ENCODE measurements at places on chromosomes 4 and X.

- DNase-seq: no peak
Measured at GRCh38 chr4:155889031-155889793, 14.3 kb upstream of the TDO2 start.

- no peak for DNase-seq
Measured at GRCh38 chr4:80539190-80539589, 203.7 kb downstream of the CFAP299 start.

DNA sequence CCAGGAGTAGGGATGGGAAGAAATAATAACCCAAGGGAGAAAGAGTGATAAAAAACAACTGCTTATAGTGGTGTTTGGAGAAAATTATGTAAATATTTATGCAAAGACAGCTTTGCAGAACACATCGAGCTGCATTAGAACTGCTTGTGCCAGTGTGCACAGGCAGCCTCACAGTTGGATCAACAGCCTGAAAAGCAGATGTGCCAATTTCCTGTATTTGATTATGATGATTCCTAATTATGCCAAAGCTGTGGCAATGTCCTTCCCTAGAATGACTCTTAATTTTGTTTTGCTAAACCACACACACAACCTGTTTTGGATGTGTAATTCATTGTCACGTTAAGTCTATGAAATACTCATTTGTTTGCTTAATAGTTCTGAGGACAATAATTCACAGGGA is 30.6 kb upstream of the ANTXR2 start:
- no peak for DNase-seq

- DNase-seq: no peak
Measured at GRCh38 chr4:154686838-154687237, 57.0 kb upstream of the LRAT start.

DNA sequence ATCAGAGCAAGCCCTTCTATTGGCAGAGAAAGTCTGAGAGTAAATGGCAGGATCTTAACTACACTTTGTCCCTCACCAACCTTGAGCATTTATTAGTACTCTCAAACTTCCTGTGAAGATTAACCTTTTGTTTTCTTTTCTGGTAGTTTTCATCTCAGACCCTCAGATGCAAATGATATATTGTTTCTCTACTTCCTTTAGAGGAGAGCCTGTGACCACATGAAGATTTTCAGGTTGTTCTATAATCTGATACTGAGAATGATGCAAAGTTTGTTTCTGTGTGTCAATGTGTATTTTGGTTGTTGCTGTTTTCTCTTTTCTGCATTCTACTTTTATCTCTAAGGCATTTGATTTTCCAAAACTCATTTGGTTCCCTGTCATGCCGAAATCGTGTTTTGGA is 165.8 kb upstream of the CYSLTR1 start:
- DNase-seq: no peak

- no peak for DNase-seq
Measured at GRCh38 chr4:26900765-26901164, 40.1 kb downstream of the STIM2 start.

- DNase-seq: no peak
Measured at GRCh38 chrX:66328950-66329596, 165.0 kb downstream of the HEPH start.

- DNase-seq: no peak
Measured at GRCh38 chr4:5203993-5204310, 152.7 kb downstream of the STK32B start.

GRCh38 chr4:170671171-170671570 is 581.4 kb upstream of the AADAT start:
- no peak for DNase-seq

DNA sequence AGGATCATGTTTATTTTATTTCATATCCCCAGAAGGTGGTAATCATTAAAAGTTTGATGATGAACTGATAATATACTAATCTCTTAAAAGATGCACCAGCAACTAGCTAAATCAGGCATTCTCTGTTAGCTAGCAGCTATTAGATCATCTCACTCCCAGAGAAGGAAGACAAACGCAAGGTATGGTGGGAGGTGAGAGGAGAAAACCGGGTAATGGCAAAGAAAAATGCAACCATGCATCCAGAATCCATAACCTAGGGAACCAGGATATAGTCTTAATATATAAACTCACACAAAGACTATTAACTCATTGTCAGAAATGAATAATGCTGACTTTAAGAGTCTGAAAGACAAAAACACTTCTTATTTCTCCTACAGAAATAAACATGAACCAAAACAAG is 66.1 kb downstream of the WNK3 start:
- DNase-seq: no peak

- no peak for DNase-seq
Measured at GRCh38 chr4:76058888-76059426, 15.6 kb upstream of the ART3 start.

DNA sequence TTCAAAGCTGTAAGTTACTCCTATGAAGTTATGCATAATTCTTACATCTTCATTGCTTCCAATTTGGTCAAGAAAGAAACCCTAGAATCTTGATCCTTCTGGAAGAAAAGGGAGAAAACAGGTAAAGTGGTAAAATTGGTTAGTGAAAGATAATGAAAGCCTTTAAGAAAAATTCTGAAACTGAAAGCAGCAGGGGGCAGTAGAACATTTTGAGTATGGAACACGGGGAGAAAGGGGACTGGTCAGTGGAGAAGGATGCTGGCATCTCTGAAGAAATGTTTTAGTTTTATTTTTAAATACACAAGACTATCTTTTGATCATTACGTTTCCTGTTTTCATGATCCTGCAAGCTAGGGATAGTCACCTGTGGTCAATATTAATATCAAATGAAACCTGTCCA is 54.3 kb downstream of the SLIT2 start:
- no peak for DNase-seq

DNA sequence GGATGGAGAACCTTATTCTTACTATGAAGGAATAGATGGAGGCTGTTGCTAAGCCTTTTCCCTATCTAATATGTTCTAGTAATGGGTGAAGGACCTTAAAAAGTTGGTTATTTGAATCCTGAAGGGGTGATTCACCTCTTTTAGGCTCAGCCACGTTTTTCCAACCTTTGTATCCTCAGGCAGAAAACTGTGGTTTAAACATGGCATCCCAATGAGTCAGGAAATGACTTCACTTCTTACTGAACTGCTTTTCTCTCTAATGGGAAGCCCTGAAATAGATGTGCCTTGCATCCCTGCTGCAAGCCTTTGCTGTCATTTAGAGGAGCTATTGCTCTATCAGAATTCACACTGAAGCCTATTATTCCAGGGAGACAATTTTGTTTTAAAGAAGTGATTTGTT is 191.0 kb upstream of the ARX start:
- DNase-seq: no peak

- no peak for DNase-seq
Measured at GRCh38 chr4:96145601-96146000, 305.7 kb downstream of the PDHA2 start.

DNA sequence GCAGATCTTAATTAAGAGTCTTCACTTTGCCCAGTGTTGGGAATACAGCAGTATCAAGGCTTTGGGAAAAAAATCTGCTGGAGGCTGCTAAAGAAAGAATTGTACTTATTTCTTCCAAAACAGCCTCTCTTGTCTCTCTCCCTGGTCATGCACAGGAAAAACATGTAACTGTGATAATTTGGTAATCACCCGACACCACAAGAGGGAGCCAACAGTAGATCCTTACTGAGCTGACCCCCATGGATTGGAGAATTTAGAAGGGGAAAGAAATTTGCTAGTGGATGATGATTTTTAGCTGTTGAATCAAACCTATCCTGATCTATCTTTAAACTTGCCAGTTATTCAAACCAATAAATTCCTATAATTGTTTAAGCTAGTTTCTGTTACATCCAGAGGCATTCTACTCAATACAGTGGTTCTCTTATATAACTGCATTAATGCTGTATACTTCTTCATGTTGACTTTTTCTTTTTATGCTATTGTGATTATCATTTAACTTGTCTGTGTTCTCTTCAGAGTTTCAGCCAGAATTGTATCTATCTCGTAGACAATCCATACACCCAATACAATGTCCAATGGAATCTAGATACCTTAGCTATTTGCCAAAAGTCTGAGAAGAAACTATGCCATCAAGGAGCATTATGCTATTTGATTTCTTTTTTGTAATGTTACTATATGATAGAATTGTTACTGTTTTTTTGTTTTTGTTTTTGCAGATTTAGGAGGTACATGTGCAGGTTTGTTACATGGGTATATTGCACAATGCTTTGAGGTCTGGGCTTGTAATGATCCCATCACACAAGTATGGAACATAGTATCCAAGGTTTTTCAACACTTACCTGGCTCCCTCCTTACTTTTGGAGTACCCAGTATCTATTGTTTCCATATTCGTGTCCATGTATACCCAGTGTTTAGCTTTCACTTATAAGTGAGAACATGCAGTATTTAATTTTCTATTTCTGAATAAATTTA is 31.3 kb upstream of the ARHGEF38 start:
- DNase-seq: no peak

DNA sequence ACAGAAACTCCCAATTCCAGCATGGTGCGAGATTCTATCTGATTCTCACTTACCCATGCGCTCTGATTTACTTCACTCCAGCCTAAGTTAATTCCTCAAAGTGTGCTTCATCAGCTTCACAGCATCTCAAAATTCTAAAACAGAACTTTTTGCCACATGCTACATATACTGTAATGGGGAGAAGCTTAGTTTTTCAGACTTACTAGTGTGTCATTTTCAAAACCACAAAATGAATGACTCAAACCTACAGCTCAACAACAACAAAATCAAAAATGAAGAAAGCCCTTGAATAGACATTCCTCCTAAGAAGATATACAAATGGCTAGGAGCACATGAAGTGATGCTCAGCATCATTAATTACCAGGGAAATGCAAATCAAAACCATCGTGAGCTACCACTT is 14.9 kb downstream of the IRF2 start:
- DNase-seq: no peak

DNA sequence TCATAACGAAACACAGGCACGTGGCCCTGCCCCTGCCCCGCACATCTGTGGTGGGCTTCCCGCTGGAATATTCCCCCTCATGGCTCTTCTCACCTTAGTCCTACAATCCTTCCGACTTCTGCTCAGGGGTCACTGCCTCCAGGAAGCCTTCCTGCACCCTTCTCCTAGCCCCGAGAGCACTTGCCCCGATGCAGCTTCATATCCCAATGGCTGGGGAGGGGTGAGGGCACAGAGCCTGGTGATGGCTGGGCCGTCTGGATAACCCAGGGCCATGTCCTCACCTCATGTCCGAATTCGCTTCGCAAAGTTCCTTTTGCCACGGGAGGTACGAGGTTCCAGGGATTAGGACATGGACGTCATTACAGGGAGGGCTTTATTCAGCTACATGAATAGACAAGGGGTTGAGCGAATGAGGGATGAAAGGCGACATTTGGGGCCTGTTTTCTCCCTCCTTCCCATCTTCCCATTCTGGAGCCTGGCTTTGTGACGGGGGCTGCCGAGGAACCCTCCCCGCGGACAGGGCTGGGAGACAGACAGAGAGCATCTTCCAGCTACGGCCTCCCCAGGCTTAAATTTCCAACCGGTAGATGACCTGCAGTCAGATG is 35.5 kb upstream of the HMX1 start:
- no peak for DNase-seq

- no peak for DNase-seq
Measured at GRCh38 chr4:40285692-40286091, 49.4 kb upstream of the CHRNA9 start.

DNA sequence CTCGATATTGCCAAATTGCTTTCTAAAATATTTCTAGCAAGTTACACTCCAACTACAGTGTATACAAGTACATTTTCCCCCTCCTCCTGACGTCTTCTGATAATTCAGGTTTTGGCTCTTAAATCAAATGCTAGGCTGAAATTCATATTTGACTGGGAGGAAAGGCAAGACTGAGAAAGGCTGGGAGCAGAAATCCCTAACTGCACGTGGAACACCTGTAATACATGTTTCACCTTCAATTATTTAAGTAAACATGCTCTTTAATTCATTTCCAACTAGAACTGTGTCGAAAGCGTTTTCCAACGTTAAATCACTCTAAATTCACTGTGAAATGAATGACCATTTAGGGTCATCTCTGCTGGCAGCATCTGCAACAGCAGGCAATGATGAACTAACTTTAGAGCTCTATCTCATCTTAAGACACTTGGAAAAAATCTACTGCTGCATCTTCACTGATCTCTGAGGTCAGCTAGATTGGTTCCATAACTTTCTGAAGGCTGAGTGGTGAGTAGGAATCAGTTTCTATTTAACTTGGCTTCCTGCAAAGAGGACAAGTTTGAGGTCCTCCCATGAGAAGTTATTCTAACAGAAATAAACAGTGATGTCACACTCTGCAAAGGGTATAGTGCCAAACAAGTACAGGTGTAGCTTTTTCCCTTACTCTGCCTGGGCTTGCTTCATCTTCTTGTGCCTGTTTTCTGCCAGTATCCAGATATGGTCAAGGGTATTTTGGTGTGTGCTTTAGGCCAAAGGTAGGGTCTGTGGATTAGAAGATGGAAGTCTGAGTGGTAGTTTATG is 144.3 kb upstream of the PAK3 start:
- DNase-seq: no peak

GRCh38 chrX:154294791-154295574 is at the start of gene TEX28:
Gene TEX28 (minus strand): TSS chrX:154295124. CDS start chrX:154292117, 3,007 bp downstream.
- DNase-seq: no peak

DNA sequence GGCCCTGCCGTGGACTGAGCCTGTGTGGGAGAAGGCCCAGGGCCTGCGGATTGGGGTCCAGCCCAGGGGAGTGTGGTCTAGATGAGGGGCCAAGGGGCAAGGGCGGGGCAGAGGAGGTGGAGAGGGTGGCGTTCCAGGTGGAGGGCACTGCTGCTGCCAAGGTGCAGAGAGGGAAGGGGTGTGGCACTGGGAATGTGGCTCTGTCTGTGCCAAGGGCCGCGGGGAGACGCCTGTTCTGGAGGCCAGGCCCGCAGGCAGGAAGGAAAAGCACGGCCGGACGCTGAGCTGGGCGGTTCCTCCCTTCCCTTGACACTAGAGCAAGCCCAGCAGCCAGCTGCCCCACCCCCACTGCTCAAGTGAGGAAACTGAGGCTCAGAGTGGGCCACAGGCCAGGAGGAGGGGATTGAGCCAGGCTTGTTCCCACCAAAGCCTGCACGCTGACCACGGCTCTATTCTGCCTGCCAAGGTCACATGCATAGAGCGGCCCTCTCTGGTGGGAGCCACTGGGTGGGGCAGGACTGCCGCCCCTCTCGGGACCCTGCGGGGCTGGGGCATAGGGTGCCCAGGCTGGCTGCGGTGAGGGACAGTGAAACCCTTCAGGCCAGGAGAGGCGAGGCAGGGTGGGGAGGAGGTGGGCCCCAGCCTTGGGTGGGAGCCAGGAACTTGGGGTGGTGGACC is 13.0 kb downstream of the SH3BP2 start:
- DNase-seq: no peak

- no peak for DNase-seq
Measured at GRCh38 chrX:131735127-131735526, 191.3 kb downstream of the OR13H1 start.

GRCh38 chr4:78566834-78567499 is 15.4 kb downstream of the ANXA3 start:
- DNase-seq: no peak

- DNase-seq: no peak
Measured at GRCh38 chr4:95610061-95610569, 61.3 kb upstream of the UNC5C start.

- no peak for DNase-seq
Measured at GRCh38 chr4:149168645-149169044, 647.0 kb downstream of the IQCM start.

GRCh38 chrX:39017077-39017476 is 215.8 kb downstream of the MID1IP1 start:
- no peak for DNase-seq

GRCh38 chr4:79175716-79176115 is 150.1 kb downstream of the NAA11 start:
- DNase-seq: no peak

GRCh38 chr4:138775890-138776289 is 239.7 kb upstream of the NOCT start:
- no peak for DNase-seq

GRCh38 chr4:83558680-83559079 is 22.8 kb downstream of the GPAT3 start:
- no peak for DNase-seq

GRCh38 chrX:31443654-31444053 is 371.8 kb upstream of the FTHL17 start:
- no peak for DNase-seq
